Parietal lobe (tissue), 2 donors: ENCODE measurements at places on chromosomes 3 and 15. TPM values are rescaled to one million over a fixed set of nuclear protein-coding genes. Genes with fewer than 3 reads are reported as not detected.

The BNC1 gene
- not detected for total RNA-seq

The FBN1 gene
- 32.2 TPM for total RNA-seq

The BLM gene
- 5.6 TPM for total RNA-seq

The CD200R1 gene
- 0.31 TPM for total RNA-seq

The IL20RB gene
- 1.3 TPM for total RNA-seq

The NR1I2 gene
- total RNA-seq = 0.63 TPM

The PRR20G gene
- not detected for total RNA-seq

The SAMMSON gene
- not detected for total RNA-seq

The MYNN gene
- total RNA-seq = 44.1 TPM

The MOBP gene
- total RNA-seq = 0.63 TPM

The MLF1 gene
- 24.7 TPM for total RNA-seq

The COX17 gene
- 16.0 TPM for total RNA-seq

The FHIT gene
- total RNA-seq = 4.7 TPM

The SLC9C1 gene
- not detected for total RNA-seq

The HTR3E gene
- not detected for total RNA-seq

The AHSG gene
- total RNA-seq = 0.63 TPM

The TRPM1 gene
- not detected for total RNA-seq

The PROS1 gene
- 9.4 TPM for total RNA-seq

The ZNF148 gene
- 92.3 TPM for total RNA-seq

The ULK3 gene
- total RNA-seq = 61.7 TPM

The TEX55 gene
- not detected for total RNA-seq

The UCN2 gene
- not detected for total RNA-seq

The DIPK2A gene
- total RNA-seq = 72.3 TPM

The SUSD5 gene
- 2.5 TPM for total RNA-seq

The BCL2A1 gene
- not detected for total RNA-seq

The SAXO2 gene
- total RNA-seq = 11.9 TPM

The GPR156 gene
- 9.1 TPM for total RNA-seq

The TRPC1 gene
- total RNA-seq = 113 TPM

The SERF2 gene
- 62.3 TPM for total RNA-seq

The GOLGA8S gene
- under 0.01 TPM for total RNA-seq

The RTP1 gene
- 0.31 TPM for total RNA-seq

The PARP15 gene
- total RNA-seq = under 0.01 TPM

The ZPLD1 gene
- not detected for total RNA-seq

The KPNA4 gene
- total RNA-seq = 38.5 TPM

The CD96 gene
- not detected for total RNA-seq

The DUOX1 gene
- not detected for total RNA-seq

The LRRIQ4 gene
- 0.63 TPM for total RNA-seq

The WDR93 gene
- total RNA-seq = 0.63 TPM

The BFSP2 gene
- 2.5 TPM for total RNA-seq

The TCF12 gene
- 253 TPM for total RNA-seq

The C3orf49 gene
- not detected for total RNA-seq
